ENCODE measurements at places on chromosomes 11 and 22.

- no peak for DNase-seq
Observed at GRCh38 chr11:70713086-70713835, 314.9 kb downstream of the CTTN start.

- no peak for DNase-seq
Observed at GRCh38 chr11:126823274-126823673, 177.3 kb downstream of the KIRREL3 start.

DNA sequence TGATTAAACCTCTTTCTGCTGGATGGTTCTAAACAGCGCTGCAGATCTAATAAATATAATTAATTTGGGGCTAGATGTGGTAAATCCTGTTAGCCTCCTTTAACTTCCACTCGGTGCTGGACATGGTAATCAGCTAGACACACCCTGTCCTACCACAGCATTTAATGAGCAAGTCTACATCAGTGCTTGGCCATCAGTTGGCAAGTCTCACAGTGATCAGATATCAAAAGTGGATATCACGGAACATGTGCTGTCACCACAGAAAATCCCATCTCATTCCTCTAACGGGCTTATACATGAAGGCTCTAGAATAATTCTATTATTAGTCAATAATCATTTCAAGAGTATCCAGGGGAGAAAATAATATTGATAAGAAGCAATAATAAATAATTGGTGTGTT is 5.6 kb upstream of the USP28 start:
- DNase-seq = no peak

DNA sequence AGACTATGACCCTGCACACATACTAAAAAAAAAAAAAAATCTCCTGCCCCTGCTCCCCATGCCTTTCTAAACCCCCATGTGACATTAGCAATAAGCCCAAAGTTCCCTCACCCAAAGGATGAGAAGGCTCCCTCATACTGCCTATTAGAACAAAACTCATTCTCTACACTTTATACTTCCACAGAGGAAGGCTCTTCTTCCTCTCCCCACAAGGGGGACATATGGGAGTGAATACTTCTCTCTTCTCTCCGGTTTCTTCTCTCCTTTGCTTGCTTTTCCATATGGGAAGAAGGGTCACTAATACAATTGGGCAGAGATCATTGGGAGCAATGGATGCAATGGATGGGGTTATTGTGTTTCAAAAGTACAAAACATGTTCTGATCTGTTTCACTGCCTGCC is 3.3 kb downstream of the OR52L1 start:
- no peak for DNase-seq

- no peak for DNase-seq
Observed at GRCh38 chr11:63997801-63998337, 11.6 kb downstream of the OTUB1 start.

- no peak for DNase-seq
Observed at GRCh38 chr11:82465481-82465880, 268.2 kb downstream of the FAM181B start.

DNA sequence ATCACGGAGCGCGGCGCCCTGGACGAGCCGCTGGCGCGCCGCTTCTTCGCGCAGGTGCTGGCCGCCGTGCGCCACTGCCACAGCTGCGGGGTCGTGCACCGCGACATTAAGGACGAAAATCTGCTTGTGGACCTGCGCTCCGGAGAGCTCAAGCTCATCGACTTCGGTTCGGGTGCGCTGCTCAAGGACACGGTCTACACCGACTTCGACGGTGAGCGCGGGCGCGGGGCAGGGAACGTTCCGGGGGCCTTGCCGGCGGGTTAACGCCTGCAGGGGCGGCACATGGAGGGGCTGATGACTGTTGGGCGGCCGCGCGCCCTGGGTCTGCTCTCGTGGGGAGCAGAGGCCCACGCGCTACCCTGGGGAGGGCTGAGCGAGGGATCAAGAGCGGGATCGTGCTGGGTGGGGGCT is 1.0 kb downstream of the PIM3 start:
- DNase-seq = no peak

- no peak for DNase-seq
Observed at GRCh38 chr11:114031967-114032320, 27.6 kb upstream of the ZBTB16 start.

GRCh38 chr22:46467006-46467405 is 70.4 kb downstream of the CELSR1 start:
- no peak for DNase-seq

DNA sequence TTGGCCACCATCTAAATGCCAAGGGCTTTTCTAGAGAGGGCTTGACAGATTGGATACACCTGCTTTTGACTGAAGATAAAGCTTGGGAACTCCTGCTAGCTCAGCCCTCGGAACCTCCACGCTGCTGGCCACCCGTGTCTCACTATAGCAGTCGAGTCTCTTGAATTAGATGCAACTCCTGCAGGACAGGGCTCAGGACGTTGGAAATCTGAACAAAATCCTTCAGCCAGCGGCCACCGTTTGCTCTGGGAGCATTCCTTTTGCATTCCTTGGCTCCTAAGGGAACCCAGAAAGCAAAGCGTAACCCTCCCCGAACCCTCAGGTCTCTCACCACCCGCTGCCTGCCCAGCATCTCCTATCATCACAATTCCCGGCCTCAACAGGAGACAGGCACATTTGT is 77.8 kb downstream of the GRIK4 start:
- no peak for DNase-seq

- DNase-seq = no peak
Observed at GRCh38 chr11:120909676-120910416, 114.1 kb upstream of the TBCEL start.

GRCh38 chr11:11937433-11937832 is 71.0 kb downstream of the DKK3 start:
- DNase-seq = no peak

DNA sequence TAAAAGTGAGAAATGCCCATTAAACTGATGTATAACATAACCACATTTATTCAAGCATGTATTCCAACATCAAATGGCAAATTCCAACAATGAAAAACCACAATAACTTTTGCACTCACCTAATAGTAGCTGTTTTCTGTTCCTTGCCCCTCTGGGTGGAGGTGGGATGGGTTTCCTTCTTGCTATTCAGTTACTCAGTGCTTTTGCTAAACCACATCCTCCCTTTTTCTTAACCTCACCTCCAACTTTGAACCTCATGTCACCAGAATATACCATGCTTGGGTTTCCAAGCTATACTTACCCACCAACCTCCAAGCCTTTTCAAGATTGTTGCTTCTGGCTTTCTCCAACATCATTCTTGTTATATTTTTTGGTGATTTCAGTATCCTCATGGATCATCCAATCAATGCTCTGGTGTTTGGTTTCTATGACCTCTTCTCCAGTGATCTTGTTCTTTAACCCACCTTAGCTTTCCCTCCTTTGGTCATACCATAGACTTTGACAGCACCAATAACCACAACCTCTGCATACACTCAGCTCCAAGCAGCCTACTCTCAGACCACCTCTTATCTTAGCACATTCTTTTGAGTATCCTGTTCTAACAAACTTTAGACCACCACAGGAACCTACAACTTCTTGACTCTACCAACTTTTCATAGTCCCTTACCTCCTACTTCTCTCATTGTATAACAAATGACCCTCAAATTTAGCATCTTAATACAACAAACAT is 3.2 kb upstream of the CCDC15 start:
- DNase-seq = peak; percentile 3

- DNase-seq = no peak
Observed at GRCh38 chr11:123211149-123211852, 16.3 kb upstream of the CLMP start.

- DNase-seq = peak; percentile 49
Observed at GRCh38 chr11:64536396-64536941, 54.6 kb upstream of the SLC22A12 start.

DNA sequence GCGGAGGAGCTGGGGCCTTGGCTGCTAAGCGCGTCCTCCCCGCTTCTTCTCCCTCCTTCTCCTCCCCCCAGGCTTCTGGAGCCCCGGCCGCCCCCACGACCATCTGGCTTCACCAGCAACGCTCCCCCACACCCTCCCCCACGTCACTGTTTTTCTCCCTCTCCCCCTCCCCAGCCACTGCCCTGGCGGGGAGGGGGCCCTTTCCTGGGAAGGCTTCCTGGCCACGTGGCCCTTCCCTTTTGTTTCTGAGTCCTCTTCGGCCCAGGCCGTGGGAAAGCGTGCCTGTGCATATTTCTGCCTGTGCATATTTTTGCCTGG is 27.7 kb downstream of the RTN4R start:
- no peak for DNase-seq

- no peak for DNase-seq
Observed at GRCh38 chr22:23204541-23205157, 24.3 kb downstream of the BCR start.

DNA sequence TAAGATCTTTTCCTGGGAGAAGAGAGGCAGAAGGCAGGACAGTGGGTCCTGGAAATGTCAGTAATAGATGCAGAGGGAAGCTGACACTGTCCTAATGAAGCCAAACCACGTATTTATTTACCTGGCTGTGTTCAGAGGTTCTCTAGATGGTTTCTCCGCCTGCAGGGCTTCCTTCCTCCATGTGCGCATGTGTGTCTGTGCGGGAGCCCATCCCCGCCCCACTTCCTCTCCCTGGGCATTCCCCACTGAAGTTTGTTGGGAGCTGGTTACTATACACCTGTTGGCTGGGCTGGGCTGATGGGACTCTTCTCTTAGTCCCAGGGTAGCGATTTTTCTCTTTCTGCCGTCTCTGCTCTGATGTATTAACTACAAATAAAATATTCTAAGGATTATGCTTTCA is 204.9 kb upstream of the TBCEL start:
- DNase-seq = no peak

- DNase-seq = peak; percentile 81
Observed at GRCh38 chr11:102940714-102941588, 14.6 kb downstream of the MMP13 start.

DNA sequence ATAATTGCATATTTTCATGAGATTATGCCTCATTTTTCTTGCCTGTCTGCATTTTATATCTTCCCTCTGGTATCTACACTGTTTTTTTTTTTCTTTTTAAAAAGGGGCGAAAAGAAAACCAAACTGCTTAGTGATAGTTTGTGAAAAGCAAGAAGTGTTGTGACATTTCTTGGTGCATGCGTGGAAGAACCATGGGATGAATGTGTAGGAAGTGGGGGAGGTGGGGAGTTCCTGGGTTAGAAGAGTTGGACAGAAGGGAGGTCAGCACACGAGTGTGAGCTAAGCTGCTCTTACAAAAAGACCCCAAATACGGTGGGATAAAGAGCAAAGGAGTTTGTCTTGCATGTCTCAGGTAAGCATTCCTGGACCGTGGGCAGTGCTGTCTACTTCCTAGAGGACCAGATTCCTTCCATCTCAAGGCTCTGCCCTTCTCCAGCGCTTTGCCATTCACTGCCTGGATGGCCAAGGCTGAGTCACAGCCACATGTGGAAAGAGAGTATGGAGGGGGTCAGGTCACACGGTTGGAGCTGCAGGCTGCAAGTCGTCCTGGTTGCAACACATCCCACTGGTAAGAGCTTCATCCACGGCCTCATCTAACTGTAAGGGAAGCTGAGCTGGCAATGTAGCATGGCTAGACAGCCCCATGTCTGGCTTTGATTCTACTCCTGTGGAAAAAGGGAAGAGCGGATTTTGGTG is 300.6 kb downstream of the DDX10 start:
- DNase-seq = peak; percentile 82

- no peak for DNase-seq
Observed at GRCh38 chr22:46622081-46622521, 1.9 kb downstream of the GRAMD4 start.

- DNase-seq = no peak
Observed at GRCh38 chr11:9962722-9963121, 298.8 kb downstream of the SWAP70 start.

- DNase-seq = no peak
Observed at GRCh38 chr11:58485961-58486360, 21.9 kb downstream of the OR5B21 start.

DNA sequence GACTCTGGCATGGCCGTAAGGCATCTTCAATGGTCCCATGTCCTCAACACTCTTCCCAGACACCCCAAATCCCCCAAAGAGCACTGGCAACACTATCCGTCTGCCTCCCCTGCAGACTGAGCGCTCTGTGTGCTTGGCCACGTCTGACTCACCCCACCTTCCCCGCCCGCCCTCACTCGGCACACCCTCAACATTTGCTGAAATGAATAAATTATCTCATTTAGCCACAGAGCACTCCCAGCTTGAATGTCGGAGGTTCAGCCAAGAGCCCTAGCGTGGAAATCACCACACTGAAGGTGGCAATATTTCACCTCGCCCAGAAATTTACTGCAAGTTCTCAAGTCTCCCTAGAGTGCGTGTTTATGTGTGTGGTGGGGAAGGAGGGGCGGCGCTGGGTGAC is 46.6 kb upstream of the TCF20 start:
- DNase-seq = peak; percentile 56

DNA sequence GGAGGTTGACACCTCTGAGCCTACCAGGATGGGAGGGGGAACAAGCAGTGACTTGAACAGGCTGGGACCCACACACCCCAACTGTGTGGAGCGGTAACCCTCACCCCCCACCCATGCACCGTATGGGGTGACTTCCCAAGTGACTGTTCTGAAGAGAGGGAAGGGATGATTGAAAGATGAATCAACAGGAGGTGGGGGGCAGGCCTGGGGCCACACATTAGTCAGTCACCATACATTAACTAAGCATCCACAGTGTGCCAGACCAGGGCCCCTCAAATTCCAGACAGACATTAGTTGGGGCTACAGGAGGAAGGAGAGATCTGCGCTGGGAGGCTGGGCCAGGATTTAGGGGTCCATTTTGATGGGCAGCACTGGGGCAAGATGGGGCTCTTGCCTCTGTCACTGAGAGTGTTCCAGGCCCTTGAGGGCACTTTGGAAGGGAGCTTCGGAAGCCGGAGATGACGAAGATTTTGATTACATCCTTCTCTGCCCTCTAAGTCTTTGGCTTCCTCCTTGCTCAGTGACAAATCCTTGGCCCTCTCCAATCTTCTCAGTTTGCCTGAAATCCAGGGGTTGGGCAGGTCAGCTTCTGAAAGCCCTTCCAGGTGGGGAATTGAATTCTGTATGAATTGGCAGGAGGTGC is 966 bp downstream of the SMTN start:
- DNase-seq = peak; percentile 62

- DNase-seq = no peak
Observed at GRCh38 chr11:44858796-44859527, 91.7 kb downstream of the TP53I11 start.

- no peak for DNase-seq
Observed at GRCh38 chr11:113251281-113251680, 63.1 kb upstream of the TTC12 start.

DNA sequence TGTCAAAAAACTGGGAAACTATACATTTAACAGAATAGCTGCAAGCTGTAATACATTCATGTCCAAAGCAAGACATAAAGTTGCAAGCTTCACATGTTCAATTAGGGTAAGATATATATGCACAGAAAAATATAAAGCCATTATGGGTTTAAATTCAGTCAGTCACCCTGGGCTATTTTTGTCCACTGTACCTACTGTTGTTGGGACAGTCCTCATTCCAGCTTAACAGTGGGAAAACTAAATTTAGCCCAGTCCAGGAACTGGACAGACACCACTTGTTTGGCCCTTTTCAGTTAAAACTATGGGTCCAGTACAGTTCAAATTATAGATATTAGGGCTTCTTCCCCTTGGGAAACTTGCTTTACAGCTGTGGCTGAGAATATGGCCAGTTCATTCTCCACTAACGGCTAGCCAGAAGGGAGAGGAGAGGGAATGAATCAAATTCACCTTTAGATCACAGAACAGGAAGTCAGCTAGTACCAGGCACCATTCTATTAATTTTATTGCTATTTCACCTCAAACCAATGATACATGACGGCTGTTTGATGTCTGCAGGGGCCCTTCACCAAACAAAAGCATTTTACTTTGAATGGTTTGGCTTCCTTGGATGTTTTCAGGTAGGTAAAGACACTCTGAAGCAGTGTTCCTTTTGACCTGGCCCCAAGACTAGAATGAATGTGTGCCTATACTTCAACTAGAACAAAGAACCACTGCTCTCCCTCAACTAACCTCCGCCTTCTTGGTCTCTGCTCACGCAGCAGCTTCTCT is 22.2 kb downstream of the ZNF280B start:
- DNase-seq = no peak

Data from M059J (cell line).